ENCODE measurements at places on chromosomes 5 and 9.

- DNase-seq: no peak
Measured at GRCh38 chr5:157059891-157060290, 975 bp upstream of the HAVCR1 start.

DNA sequence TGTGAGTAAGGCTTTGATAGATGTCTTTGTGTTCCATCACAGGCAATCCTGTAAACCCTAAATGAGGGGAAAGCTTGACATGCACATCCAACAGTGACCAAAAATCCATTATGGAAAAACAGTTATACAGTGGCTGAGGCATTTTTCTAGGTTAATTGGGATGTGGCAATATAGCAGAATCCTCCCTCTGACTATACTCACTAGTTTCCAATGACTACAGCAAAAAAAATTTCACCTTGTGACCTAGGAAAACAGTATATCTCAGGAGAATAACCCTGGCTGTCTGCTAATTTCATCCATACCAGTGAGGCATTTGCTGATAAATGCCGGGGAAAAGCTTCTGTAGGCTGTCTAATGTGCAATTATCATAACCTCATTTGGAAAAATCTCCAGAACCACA, 49.9 kb upstream of the SNCAIP start:
- no peak for DNase-seq

GRCh38 chr9:81116340-81117137, 572.8 kb downstream of the TLE1 start:
- no peak for DNase-seq

DNA sequence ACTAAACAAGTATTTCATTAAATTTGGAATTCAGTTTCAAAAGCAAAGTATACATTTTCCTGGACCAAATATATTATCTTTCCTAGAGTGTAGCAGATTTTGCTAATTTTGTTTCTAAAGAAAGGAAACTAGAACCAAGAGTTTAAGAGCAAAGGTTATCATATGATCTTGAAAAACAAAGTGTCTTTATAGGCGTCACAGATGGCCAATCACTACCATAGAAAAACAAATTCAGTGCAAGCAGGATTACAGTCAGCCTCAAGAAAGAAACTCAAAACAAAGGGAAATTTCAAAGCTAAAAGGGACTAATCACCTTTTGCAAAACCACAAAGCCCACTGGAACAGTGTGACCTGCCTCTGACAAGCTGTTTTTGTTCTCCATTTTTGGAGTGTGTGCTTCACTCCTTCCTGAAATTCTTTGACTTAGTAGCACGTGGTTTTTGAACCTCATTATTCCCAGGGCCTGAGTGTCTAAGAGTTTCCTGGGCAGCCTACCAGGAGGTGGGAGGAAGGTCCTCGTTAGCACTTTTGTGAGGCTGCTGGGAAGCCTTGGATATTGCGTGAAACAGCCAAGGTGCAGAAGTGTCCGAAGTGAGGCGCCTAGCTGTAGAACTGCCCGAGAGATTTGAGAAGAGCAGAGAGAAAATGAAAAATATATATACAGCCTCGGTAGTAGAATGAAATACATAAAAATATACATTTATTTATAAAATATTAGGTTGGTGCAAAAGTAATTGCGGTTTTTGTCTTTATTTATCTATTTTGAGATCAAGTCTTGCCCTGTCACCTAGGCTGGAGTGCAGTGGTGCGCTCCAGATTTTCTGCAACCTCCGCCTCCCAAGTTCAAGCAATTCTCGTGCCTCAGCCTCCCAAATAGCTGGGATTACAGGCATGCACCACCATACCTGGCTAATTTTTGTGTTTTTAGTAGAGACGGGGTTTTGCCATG, 246.1 kb downstream of the MARCHF11 start:
- no peak for DNase-seq

DNA sequence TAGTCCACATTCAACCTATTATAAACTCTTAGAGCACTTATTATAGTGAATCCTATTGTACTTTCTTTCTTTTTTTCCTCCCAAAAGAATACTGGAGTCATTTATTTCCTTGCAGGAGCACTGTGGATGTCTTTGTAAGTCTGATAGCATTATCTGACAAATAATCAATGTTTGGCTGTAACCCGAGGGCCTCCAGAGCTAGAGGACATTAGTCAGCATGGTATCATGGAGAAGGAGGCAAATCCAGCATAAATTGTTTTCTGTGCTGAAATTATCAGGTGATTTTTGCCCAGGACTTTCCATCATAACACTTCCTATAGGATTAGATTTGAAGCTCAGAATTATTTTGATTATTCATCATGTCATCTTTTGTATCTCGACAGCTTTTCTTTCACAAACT, 551.0 kb downstream of the ZNF608 start:
- no peak for DNase-seq

DNA sequence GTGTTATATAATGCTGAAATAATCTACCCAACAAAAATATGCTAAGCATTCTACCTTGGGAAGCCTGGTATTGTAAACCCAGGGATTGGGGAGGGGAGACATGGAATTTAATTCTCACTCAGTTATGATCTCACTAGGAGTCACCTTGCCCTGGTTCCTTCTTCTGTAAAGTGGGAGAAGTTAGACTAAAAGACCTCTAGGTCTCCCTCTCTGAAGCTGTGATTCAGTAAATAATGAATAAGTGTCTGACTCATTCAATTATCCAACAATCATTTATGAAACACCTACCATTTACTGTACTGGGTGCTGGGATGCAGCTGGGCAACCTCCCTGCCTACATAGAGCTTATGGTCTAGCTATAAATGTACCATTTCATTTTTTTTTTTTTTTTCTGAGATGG, 20.2 kb upstream of the SPARC start:
- no peak for DNase-seq

DNA sequence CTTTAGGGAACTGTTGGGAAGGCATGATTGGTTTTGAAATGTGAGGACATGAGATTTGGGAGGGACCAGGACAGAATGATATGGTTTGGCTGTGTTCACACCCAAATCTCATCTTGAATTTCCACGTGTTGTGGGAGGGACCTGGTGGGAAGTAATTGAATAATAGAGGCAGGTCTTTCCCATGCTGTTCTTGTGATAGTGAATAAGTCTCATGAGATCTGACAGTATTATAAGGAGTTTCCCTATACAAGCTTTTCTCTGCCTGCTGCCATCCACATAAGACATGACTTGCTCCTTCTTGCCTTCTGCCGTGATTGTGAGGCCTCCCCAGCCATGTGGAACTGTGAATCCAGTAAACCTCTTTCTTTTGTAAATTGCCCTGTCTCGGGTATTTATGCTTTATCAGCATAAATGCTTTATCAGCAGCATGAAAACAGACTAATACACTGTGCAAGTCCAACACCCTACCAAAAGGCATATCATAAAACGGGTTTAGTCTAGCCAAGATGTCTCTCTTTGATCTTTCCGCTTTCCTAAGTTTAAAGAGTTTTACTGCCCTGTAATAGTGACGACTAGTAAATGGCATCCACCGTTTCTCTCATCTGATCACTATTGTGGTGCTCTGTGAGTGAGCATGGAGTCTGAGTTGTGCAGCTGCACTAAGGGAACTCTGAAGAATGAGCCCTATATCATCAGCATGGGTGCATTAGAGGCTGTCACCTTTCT, 12.9 kb upstream of the ZNF782 start:
- no peak for DNase-seq

DNA sequence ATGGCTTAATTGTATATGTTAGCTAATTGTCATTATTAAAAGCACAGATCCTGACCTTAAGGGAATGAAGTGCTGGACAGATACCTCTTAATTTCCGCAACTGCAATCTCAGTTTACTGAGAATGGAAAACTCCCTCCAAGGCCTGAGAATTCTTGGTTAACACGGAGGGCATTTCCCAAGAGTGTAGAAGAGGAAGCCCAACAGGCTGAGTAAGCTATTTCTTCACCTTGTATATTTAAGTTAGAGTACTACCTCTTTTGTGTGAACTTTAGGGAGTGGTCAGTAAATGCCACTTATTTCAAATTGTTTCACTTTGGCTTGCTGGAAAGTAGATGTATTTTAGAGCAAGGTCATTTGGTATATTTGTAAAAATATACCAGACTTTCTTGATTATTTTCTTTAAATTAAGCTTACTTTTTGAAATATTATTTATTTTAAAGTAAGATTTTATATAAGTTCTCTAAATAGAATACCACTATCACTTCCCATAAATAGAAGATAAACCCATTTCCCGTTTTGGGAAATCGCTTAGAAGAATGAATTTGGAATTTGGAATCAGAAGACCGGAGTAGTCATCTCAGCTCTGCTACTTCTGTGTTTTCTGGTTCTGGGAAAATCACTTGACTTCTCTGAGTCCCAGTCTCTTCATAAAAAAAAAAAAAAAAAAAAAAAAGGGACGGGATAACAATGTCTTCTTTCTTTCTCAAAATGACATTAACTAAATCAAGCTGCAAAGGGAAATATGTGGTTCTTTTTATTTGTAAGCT, 26.0 kb upstream of the C9orf72 start:
- peak; percentile 45 for DNase-seq

- no peak for DNase-seq
Measured at GRCh38 chr5:130112246-130112645, 208.0 kb downstream of the CHSY3 start.

DNA sequence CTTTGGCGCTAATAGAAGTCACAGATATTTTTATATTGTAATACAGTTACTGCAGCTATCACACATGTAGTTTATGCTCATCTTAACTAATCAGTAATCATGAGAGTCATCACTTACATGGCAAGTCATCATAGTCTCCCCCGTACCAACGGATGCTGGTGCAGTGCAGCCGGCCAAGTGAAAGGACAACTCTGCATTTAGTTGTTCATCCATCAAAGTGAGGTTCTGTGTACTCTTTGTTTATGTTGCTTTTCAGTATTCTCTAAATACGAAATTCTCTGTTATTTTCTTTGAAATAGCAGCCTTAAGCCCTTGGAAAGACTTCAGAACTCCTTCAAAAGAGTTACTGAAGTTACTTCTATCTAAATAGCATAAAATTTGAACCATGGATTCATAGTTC, 216.7 kb downstream of the CCDC171 start:
- no peak for DNase-seq

GRCh38 chr5:118042076-118042475, 946.3 kb downstream of the DTWD2 start:
- DNase-seq: no peak

DNA sequence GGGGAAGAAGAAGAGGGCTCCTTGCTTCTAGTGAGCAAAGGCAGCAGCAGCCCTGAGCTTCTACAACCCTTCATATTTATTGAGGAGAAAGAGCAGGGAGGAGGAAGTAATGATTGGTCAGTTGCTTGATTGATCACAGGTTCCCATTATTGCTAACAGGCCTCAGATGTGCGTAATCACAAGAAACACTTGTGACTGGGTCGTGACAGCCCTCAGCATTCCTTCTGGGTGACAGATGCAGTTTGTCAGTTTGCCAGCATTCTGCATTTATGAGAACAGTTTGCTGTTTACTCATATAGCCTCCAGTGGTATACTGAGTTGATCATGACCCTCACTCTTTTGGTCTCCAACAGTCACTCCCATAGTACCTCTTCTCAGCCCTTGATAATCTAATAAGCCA, 111.5 kb upstream of the TNC start:
- DNase-seq: no peak

DNA sequence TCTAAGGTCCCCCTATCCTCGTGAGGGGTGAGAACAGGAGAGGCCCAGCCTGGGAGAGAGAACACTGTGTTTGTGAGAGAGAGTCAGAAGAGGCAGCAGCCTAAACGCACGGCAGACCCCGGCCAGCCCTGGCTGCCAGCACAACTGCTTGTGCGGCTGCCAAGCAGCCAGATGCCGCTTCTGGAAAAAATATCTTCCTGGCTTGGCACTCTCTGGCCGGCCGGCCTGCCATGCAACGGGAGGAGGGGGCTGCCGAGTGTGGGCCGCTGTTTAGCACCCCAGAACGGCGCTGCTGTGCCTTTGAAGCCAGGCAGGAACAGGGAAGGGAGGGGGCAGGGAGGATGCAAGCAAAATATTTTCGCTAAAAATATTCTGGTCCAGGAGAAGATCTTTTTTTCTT, 105.0 kb downstream of the FGF18 start:
- no peak for DNase-seq

DNA sequence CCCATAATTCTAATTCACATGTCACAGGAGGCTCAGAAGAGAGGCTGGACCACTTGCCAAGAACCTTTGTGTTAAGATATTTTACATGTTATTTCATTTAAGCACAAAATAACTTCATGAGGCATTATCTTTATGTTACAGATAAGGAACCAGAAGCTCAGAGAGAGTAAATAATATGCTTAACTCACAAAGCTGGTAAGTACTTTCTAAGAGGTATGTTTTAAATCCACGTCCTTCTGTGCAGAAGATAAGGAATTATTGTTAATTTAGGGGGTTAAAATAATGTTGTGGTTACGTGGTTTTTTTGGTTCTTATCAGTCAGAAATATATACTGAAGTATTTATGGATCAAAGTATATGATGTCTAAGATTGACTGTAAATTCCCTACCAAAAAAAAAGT, 8.0 kb downstream of the STRBP start:
- no peak for DNase-seq

DNA sequence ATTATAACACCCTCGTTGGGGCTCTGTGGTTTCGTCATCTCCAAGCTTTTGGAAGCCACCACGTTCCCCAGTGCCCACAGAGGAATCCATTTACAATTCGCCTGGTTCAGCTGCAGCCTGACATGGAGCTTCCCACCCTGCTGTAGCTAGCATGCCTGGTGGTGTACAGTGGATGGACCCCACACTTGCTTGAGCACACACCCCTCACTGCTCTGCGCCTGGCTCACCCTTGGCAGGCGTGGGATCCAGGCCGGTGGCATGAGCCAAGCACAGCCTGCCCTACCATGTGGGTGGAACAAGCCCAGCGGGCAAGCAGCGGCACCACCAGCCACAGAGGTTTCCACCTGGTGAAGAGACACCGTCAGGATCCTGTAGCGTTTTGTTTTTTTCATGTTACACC, 1045.7 kb upstream of the CDH9 start:
- no peak for DNase-seq

DNA sequence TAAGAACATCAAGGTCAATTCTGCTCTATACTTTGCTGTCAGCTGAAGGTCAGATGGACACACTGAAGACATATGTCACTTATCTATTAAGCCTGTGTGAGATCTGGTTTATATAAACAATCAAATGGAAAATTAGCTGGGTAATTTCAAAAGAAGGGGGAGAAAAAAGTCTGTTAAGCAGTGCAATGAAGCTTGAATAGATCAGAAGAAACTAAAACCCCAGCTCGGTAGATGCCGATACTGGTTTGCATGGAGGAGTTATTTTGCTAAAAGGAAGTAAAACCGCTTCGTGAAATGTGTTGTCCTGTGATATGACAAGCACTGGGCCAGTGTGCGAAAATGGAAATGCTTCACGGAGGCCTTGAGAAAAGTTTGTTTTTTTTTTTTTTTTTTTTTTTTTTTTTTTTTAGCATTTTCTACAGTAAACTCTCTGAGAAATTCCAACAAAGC, 148.8 kb downstream of the MEF2C start:
- DNase-seq: peak; percentile 89

GRCh38 chr9:19386502-19387044, 6.5 kb upstream of the RPS6 start:
- no peak for DNase-seq

- DNase-seq: no peak
Measured at GRCh38 chr5:151023651-151024050, 3.3 kb downstream of the GPX3 start.

GRCh38 chr9:81804306-81804705, 115.0 kb upstream of the TLE1 start:
- DNase-seq: no peak

GRCh38 chr5:148162038-148162437, 6.3 kb upstream of the SPINK14 start:
- DNase-seq: no peak

GRCh38 chr5:62112689-62113228, 193.2 kb upstream of the KIF2A start:
- no peak for DNase-seq

Data from KBM-7 (cell line).